Glomerular endothelial cell (primary cell): ENCODE measurements at places on chromosomes 7 and 10.
A peak's percentile ranks its signal among the peaks of the same experiment; 100 is the strongest.

GRCh38 chr7:130292682-130293257 is at the start of gene CPA4:
CPA4 (plus strand) TSS chr7:130293161; CDS start chr7:130293181, 20 bp downstream.
- no peak for DNase-seq

- no peak for DNase-seq
Observed at GRCh38 chr7:15313361-15313760, 248.5 kb downstream of the AGMO start.

DNA sequence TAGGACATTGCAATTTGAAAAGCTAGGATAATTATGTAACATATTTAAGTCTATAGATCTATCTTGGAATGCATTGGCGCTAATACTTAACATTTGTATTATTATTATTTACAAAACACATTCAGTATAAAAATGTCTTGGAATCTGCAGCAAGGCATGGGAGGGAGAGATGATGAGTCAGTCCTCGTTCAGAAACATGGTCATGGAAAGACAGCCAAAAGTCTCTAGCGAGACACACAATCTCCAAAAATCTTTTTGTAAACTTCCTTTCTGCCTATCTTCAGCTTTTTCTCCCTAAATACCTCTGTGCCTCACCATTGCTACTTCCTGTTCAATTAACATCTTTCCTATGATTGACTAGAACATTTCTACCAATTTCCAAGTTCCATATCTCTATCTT is 188.4 kb upstream of the CACNA2D1 start:
- no peak for DNase-seq

- no peak for DNase-seq
Observed at GRCh38 chr10:6583447-6583846, 3.4 kb upstream of the PRKCQ start.

DNA sequence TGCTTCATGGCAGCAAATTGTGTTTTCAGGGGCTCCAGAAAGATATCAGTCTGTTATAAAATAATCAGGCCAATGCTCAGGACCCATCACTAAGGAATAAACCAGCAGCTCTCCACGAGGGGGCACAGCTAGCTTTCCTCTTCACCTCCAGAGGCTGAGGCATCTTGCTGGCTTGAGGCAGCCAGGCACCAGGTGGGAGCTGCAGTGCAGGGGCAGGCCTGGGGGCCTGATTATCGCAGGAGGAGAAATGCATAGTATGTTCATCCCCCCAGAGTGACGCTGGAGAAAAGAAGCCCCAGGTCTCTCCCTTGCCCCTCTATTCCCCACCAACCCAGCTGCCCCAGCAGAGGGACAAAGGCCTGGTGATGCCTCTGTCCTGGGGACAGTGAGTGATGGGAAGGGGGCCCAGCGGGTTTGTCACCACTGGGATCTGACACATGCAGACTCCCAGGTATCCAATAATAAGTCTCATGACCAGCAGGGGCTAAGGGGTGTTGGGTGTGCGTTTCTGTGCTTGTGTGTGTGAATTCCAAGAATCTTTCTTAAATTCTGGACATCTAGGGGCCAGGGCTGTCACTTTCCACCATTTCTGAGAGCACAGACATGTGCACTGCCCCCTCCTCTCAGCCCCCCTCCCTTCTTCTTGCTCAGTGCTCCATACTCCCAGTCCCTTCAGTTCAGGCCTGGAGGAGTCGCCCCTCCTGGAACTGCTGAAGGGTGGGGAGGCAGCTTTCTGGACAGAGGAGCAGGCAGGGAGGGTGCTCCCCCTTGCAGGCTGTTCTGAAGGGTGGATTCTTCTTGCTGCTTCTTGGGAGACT is 128.1 kb upstream of the FAM20C start:
- DNase-seq, result peak; percentile 12

GRCh38 chr7:158541346-158542010 is 46.1 kb downstream of the PTPRN2 start:
- DNase-seq, result no peak

- no peak for DNase-seq
Observed at GRCh38 chr10:78871796-78872195, 197.0 kb upstream of the ZMIZ1 start.

GRCh38 chr10:76301950-76302349 is 870.5 kb downstream of the LRMDA start:
- no peak for DNase-seq

- DNase-seq, result no peak
Observed at GRCh38 chr10:28130267-28130666, 131.4 kb upstream of the ODAD2 start.

GRCh38 chr7:111975346-111975745 is 230.9 kb downstream of the DOCK4 start:
- DNase-seq, result no peak

GRCh38 chr10:125260260-125260659 is 99.9 kb upstream of the CTBP2 start:
- DNase-seq, result no peak

DNA sequence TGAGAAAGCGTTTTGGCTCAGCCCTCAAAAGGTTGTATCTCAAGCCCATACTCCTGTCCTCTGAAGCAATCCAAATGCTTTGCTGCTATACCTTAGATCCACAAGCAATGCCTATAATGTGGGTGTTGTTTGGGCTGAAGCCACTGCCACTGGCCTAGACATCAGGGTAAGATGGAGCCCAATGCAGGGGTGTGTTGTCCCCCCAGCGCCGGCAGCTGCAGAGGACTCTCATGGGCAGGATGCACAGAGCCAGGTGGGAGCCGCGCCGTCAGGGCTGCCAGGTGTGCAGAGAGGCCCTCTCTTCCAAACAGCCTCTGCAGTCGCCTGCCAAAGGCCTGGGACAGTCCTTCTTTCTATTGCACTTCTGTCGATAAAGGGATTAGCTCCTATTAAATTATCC is 205.2 kb upstream of the SHH start:
- no peak for DNase-seq
